ENCODE measurements at places on chromosomes 6 and 20.

DNA sequence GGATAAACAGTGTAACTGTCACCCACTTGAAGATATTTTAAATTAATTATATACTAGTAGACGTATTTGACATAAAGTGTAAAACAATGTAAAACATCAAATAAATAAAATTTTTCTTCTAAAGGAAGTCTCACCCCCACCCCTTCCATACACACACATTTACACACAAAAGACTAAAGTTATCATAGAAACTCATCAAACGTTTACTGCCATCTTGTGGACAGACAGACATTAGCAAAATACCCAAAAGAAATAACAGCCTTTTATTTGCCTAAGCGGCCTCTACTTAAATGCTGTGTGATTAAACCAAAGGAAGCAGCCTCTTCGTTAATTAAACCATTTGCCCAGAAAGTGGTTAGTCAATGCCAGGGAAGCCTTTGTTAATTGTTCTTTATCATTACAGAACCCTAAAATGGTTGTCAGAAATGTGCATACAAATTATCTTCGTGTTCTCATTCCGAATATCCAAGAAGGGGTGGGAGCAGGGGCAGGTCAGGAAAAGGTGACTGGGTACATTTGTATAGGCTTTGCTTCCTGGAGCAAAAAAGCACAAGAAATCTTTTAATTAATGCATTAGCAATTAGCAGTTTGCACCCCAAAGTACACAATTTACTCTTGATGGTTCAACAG is 176.2 kb upstream of the SASH1 start:
- DNase-seq = peak; percentile 17

DNA sequence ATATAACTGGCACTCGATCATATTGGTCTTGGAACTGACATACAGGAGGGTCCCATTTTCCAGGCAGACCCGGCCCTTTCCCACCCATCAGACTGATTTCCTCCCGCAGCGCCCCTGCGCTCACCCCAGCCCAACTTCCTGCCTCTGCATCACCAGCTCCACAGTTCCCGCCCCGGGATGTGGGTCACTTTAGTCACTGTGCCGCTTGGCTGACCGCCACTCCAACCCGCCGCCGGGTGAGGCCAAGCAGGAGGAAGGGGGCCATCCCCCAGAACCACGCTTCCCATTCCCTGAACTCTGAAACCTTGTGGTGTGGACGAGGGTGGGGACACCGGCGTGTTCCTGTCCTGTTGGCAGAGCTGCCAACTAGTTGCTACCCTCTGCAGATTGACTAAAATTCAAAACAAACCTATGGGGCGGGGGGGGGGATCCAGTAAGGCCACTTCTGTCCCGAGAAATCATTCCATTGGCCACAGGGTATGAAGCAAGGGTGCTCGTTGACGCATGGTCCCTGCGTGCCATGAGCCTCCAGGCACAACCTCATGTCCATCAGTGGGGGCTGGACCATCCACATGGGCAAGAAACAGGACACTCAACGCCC is 12.3 kb downstream of the TGM2 start:
- no peak for DNase-seq

GRCh38 chr6:155275808-155276480 is 12.1 kb downstream of the CLDN20 start:
- DNase-seq = no peak

DNA sequence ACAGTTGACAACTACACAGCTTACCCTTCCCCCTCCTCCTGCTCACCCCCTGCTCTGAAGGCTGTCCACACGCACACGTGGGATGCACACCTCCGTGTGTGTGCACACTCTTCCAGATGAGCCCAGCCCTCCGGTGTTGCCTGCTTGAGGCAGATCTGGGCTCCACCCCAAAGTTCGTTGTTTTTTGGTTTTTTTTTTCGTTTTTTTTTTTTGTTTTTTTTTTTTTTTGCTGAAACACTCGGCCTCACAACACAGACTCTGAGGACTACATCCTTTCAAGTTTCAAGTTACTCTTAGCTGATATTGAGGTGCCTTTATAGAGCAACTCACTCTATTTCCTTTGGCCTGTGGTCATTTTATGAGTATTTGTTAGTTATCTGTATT is 88.2 kb downstream of the RREB1 start:
- no peak for DNase-seq

DNA sequence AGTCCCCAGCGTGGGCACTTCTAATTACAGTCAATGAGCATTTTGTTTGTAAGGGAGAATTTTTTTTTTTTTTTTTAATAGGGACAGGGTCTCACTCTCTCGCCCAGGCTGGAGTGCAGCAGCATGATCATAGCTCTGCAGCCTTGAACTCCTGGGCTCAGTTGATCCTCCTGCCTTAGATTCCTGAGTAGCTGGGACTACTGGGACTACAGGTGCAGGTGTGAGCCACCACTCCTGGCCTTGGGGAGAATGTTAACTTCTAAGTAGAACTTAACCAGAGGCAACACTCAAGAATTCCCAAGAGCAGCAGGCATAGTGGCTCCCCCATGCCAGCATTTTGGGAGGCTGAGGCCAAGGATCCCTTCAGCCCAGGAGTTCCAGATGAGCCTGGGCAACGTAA is 52.9 kb upstream of the ZNF217 start:
- DNase-seq = no peak

- no peak for DNase-seq
These were observed 4.5 kb upstream of the COL9A3 start for GRCh38 chr20:62812181-62812906.

- DNase-seq = no peak
These were observed 8.7 kb downstream of the PSMB9 start for GRCh38 chr6:32862725-32863124.

DNA sequence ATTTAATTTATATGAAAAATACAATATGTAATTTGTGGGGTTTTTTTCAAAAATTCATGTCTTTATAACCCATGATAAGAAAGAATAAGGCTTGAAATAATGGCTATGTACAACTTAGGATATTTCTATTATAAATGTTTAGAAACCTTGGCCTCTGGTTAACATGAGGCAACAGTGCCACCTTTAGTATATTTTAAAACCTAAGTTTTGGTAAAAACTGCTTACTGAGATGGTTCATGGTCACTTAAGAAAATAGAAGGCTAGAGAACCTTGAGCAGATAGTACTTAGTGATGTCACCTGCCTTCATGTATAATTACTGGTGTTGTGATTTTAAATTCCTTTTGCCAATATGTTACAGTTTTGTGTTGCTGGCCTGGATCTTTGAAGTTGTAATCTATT is 176.4 kb downstream of the ADGB start:
- DNase-seq = no peak

DNA sequence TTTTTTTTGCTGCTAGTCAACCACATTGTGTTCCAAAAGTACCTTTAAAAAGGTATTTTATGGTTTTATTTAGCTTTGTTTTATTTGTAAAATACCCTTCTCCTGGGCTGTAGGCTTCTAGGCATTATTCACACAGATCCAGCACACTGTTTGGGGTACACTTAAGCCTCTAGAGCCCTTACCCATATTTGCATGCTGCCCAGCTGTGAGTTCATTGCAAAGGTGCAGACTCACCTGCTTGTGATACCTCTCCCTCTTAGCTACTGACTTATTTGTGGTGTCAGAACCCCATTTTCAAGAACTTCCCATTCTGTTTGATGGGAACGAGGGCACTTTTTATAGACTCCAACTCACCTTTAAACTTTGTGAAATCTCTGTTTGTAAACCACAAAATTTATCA is 69.8 kb downstream of the RIN2 start:
- no peak for DNase-seq
